ENCODE measurements at places on chromosomes 7 and 10. TPM values are rescaled to one million over a fixed set of nuclear protein-coding genes. Genes with fewer than 3 reads are reported as not detected.

FAM24B gene
- 0.45 TPM for total RNA-seq

PGAM2 gene
- not detected for total RNA-seq

DNA2 gene
- total RNA-seq = 8.3 TPM

CLRN3 gene
- not detected for total RNA-seq

GRCh38 chr7:47663213-47663612, 81.3 kb upstream of the TNS3 start:
- no peak for DNase-seq

GRCh38 chr10:122467701-122468100, 6.3 kb downstream of the HTRA1 start:
- no peak for DNase-seq

Data from SK-MEL-5 (cell line).